Iris pigment epithelial cell (primary cell): ENCODE measurements at places on chromosomes 13 and 19.
A peak's percentile ranks its signal among the peaks of the same experiment; 100 is the strongest.

- peak; percentile 54 for DNase-seq
Measured at GRCh38 chr19:590396-590745, 690 bp downstream of the HCN2 start.

DNA sequence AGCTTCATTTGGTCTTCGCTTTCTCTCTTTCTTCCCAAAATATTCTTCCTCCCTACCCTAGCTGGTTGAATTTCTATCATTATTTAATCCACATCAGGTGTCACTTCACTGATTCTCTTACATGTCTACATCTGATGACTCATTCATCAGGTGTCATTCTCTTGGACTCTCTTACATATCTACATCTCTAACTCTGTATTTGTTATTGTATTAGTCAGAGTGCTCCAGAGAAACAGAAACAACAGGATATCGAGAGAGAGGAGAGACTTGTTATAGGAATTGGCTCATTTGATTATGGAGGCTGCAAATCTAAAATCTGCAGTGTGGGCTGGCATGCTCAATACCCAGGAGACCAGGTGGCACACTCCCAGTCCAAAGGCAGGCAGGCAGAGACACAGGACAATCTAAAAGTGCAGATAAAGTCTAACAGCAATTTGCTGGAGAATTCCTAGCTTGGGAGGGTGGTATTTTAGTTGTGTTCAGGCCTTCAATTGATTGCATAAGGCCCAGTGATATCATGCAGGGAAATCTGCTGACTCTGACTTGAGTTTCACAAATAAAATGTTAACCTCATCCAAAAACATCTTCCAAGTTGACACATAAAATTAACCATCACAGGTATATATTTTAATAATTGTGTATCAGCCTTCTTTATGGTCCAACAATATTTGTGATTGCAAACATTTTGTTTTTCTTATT is 541.4 kb upstream of the SLITRK5 start:
- peak; percentile 63 for DNase-seq

GRCh38 chr13:113452466-113452865 is 822 bp downstream of the ADPRHL1 start:
- no peak for DNase-seq

DNA sequence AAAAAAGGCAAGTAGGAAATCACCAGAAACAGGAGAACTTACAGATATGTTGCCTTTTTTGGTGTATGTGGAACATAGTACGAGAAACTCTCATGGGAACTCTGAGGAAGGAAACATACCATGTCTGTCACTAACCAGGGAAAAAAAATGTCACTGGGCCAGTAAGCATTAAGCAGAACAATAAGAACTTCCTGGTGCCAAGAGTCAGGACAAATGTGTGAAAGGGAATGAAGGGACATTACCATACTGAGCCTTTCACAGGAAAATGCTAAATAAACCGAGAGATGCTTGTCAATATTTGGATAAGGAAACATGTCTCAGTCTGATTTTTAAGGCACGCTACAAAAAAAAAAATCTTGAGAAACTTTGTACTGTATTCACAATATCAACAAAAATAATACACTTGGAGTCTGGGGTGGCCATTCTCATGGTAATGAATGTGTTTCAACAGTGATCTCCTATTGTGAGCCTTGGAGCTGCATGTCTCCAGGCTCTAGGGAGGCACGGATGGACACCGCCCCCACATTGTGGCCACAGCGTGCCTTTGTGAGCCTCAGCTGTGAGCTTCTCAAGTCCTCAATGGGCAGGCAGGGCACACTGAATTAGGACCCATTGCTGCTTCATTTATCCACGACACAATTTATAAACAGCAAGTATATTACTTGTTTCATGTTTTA is 113.0 kb upstream of the ARGLU1 start:
- DNase-seq: no peak

GRCh38 chr19:13087295-13087694 is 15.4 kb downstream of the LYL1 start:
- no peak for DNase-seq

DNA sequence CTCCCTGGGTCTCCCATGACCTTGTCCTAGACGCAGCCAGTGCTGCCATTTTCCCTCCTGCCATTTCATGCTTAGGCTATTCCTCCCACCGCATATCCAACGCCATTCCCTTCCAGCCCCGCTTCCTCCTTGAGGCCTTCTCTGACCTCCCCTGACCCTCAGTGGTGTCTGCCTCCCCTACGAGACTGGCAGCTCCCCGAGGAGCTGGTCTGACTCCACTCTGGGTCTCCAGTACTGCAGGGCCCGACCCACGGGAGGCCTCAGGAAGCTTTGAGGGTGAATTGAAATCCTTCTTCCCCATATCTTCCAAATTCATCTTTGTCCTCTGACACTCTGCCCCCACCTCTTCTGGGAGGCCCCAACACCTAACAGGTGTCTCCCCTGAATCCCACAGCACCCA is 708 bp downstream of the KLK15 start:
- DNase-seq: no peak

GRCh38 chr13:66899955-66900354 is 330.2 kb downstream of the PCDH9 start:
- peak; percentile 45 for DNase-seq

GRCh38 chr19:18408053-18408476 is 10.6 kb upstream of the LRRC25 start:
- no peak for DNase-seq

DNA sequence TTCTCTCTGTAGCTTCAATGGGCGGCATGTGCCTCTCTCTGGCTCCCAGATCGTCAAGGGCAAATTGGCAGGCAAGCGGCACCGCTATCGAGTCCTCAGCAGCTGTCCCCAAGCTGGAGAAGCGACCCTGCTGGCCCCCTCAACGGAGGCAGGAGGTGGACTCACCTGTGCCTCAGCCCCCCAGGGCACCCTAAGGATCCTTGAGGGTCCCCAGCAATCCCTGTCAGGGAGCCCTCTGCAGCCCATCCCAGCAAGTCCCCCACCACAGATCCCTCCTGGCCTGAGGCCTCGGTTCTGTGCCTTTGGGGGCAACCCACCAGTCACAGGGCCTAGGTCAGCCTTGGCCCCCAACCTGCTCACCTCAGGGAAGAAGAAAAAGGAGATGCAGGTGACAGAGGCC is 1.7 kb downstream of the POLR1G start:
- DNase-seq: no peak

GRCh38 chr13:112092453-112092852 is 25.5 kb downstream of the SOX1 start:
- DNase-seq: no peak

GRCh38 chr13:99658261-99658991 is 157.2 kb downstream of the TM9SF2 start:
- DNase-seq: peak; percentile 54

- DNase-seq: no peak
Measured at GRCh38 chr19:18910801-18911436, 8.3 kb downstream of the COPE start.

GRCh38 chr19:39194832-39195542 is 1.8 kb upstream of the NCCRP1 start:
- DNase-seq: no peak

- no peak for DNase-seq
Measured at GRCh38 chr13:43731296-43731695, 55.5 kb downstream of the ENOX1 start.

GRCh38 chr19:14775869-14776586 is 2.3 kb downstream of the ADGRE2 start:
- DNase-seq: no peak

DNA sequence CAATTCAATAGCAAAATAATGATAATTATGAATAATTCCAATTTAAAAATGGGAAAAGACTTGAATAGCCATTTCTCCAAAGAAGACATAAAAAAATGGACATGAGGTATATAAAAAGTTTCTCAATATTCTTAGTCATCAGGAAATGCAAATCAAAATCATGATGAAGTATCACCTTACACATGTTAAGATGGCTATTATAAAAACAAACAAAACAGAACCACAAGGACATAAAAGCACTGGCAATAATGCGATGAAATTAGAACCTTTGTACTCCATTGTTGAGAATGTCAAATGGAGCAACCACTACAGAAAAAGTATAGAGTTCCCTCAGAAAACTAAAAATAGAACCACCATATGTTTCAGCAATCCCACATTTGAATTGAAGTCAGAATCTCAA is 1186.1 kb downstream of the SLITRK5 start:
- no peak for DNase-seq

GRCh38 chr13:40776681-40777165 is 5.7 kb upstream of the MRPS31 start:
- peak; percentile 79 for DNase-seq

- DNase-seq: no peak
Measured at GRCh38 chr13:50701469-50701868, 142.0 kb downstream of the DLEU7 start.

- peak; percentile 63 for DNase-seq
Measured at GRCh38 chr13:44219577-44220548, 153.8 kb upstream of the SERP2 start.

- DNase-seq: peak; percentile 40
Measured at GRCh38 chr13:26653310-26653709, 95.8 kb downstream of the WASF3 start.

DNA sequence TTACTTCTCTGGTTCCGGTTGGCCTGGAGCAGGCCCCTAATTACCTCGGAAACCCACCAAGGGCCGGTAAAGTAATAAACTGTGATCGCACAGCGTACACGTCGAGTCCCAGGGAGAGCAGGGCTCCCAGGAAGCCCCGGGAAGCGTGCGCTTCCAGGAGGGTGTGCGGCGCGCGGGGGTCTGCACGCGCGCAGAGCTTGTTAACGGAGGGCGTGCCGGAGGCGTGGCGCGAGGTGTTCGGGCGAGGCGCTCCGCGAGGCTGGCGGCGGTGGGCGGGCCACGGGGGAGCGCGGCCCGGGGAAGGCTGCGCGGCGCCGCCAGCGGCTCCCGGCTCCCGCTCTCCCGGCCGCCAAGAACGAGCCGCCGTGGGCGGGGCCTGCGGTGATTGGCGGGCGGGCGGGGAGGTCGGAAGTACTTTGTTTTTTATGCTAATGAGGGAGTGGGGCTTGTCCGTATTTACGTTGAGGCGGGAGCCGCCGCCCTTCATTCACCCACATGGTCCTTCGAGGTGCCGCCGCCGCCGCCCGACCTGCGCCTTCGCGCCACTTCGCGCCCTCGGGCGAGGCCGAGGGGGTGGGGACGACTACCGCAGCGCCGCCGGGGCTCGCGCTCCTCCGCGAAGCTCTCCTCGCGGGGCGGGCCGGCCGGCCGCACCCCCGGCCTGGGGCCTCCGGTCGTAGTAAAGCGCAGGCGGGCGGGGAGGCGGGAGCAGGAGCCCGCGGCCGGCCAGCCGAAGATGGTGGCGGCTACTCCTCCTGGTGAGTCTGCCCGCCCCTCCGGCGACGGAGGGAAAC is at the start of gene MIR17HG:
MIR17HG (plus strand) TSS at position 486 of the 794 bp plus-strand sequence.
- DNase-seq: peak; percentile 88

DNA sequence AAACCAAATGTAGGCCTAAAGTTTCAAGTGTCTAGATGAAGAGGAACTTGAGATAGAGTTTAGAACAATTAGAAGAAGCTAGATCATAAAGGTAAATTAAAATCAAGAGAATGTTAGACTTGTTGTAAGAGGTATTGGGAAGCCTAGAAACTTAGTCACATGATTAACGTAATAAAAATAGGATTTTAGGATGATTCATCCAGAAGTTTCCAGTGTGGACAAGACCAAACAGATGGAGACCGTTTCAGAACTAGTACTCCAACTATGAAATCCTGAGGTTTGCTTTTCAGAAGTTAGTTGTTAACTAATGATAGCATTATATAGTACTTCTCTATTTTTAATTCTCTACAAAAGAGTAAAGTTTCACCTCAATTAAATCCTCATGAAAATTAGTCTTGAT is 104.9 kb downstream of the MZT1 start:
- DNase-seq: no peak

- DNase-seq: no peak
Measured at GRCh38 chr19:35733180-35734125, 8.8 kb downstream of the IGFLR1 start.

GRCh38 chr13:39054112-39054511 is 15.9 kb downstream of the NHLRC3 start:
- DNase-seq: no peak

DNA sequence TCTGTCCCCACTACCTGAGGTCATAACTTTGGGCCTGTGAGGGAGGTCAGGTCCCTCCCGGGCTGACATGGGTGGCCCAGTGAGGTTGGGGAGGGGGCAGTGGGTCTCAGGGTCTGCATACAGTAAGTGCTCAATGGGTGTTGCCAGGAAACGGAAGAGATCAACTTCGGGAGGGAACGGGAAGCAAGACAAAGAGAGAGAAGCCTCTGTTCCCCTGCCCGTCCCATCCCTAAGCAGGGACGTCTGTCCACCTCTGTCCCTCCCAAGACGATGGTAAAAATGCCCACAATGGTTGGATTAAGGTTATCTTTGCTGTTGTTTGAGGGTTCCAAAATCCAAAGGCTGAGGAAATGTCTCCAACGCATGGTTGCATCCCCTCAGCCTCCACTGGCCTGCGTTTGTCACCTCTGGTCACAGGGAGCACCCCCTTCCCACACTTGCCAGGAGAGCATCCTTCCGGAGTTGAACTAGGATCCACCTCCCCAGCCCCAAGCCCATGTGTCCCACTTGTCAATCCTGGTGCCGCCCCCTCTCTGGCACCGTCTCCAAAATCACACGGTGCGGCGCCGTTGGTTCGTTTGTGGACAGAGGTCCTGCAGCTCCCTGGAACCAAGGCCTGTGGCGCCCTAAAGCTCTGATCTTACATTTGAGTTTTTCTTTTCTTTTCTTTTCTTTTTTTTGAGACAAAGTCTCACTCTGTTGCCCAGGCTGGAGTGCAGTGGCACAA is 774 bp upstream of the HOMER3 start:
- no peak for DNase-seq

GRCh38 chr13:76884186-76884906 is 1.9 kb downstream of the KCTD12 start:
- DNase-seq: peak; percentile 77

DNA sequence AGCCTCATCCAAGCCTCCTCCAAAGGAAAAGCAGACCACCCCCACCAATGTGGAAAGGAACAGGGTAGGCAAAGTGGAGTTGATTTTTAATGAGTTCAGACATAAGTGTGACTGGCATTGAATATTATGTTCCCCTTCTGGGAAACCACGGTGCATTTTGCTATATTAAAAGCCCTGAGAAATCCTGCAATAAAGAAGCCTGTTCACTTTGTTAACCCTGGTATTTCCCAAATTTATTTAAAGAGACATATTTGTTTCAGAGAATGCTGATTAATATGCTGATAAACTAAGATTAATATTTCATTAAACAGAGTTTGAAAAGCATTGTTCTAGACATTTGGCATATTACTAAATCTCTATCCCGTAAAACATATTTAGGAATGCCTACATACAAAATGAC is 151.4 kb downstream of the FGF14 start:
- no peak for DNase-seq

- DNase-seq: peak; percentile 99
Measured at GRCh38 chr13:113837560-113838355, 26.1 kb downstream of the GAS6 start.

- peak; percentile 13 for DNase-seq
Measured at GRCh38 chr19:47839913-47840312, 18.2 kb downstream of the CRX start.

- peak; percentile 5 for DNase-seq
Measured at GRCh38 chr13:102642475-102642874, 45.7 kb downstream of the TPP2 start.

GRCh38 chr13:27775943-27776342 is 16.3 kb upstream of the GSX1 start:
- no peak for DNase-seq

- DNase-seq: peak; percentile 55
Measured at GRCh38 chr13:48334534-48335127, 31.1 kb downstream of the RB1 start.
